ENCODE measurements at places on chromosomes 7 and 10.

GRCh38 chr7:8129318-8129659, 132.7 kb downstream of the ICA1 start:
- no peak for DNase-seq

GRCh38 chr7:124168616-124169015, 135.7 kb upstream of the TMEM229A start:
- no peak for DNase-seq

DNA sequence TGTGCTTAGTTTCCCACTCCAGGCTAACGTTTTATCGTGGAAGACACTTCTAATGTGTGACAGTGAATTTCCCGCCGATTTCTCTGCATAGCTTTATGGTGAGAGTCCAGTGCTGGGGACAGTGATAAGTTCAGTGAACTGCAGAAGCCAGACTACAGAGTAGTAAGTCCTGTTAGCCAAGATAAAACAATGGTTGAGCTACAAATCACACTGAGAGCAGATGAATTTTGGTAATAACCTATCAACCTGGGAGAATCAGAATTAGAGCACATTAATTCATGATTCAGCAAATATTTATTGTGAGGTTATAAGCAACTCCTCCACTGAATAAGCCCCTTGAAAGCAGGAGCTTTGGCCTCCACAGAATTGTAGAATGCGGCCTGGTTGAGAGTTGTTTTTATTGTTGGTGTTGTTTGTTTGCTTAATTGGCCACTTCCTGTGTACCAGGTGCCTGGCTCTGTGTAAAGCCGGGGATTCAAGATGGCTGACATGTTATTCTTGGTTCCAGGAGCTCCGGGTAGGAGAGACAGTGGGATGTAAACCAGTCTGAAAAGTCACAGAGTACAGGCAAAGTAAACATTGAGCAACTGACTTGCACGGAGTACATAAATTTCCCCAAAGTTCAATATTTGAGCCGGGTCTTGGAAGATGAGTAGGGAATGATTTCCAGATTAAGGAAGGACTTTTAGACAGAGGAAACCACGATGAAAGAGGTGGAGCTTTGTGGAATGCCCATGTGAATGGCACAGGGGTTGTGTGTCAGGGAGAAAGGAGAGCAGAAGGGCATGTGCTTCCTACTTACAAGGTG, 112.7 kb downstream of the SNX10 start:
- no peak for DNase-seq

GRCh38 chr7:77247206-77247850, 47.7 kb upstream of the FGL2 start:
- DNase-seq, result peak; percentile 9

GRCh38 chr7:105487579-105488571, 34.2 kb downstream of the PUS7 start:
- peak; percentile 2 for DNase-seq

GRCh38 chr10:89162596-89162995, 44.5 kb downstream of the CH25H start:
- no peak for DNase-seq

GRCh38 chr10:13276749-13277365, 23.0 kb downstream of the PHYH start:
- no peak for DNase-seq

- no peak for DNase-seq
Measured at GRCh38 chr7:22173685-22174573, 183.0 kb downstream of the RAPGEF5 start.

GRCh38 chr10:104689547-104689946, 48.5 kb downstream of the SORCS3 start:
- no peak for DNase-seq

DNA sequence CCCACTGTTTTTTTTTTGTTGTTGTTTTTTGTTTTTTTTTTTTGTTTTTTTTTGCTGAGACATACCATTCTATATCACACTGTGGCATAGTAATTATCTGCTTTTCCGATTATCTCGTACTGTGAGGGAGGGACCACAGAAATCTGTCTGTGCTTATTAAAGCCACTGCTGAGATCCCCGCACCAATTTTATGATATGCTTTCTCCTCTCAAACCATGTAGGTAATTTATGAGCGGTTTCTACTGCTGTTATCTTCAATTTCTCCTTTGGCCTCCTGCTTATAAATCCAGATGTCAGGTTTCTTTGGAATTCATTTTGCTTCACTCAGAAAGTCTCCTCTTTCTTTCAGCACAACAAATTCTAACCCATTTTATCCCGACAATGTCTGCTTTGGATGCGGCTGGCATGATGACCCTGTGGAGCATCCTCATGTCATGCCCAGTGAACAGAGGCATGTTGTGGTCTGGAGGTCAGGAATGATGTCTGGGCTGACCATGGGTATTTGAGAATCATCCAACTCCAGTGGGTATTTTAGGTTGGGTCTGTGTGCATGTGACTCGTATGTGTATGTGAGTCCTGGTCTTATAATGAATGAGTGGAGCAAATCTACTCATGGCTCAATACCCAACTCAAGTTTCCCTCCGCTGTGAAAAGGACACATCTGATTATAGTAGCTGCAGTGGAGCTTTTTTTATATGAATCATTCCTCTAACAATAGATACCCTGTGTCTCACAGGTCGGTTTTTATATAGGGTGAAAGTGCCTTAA, 213.4 kb downstream of the GALNT17 start:
- no peak for DNase-seq

- no peak for DNase-seq
Measured at GRCh38 chr10:8278099-8278498, 223.6 kb downstream of the GATA3 start.

DNA sequence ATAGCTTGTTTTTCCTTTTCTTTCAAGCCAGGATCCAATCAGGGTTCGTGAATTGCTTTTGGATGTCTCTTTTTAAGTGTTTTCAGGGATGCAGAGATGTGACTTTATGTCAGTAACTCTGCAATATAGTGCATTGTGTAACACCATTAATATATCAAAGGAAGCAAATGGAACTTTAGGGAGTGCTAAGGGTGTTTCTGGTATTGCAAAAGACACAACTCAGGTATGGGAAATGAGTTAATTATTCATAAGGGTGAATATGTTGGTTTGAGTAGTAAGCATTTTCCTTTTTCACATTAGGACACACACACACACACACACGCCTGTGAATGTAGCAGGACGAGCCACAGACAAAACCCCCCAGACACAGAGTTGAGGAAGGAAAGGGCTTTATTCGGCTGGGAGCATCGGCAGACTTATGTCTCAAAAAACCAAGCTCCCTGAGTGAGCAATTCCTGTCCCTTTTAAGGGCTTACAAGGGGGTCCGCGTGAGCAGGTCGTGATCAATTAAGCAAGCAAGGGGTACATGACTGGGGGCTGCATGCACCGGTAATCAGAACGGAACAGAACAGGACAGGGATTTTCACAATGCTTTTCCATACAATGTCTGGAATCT, 31.8 kb upstream of the GSDME start:
- DNase-seq, result no peak

DNA sequence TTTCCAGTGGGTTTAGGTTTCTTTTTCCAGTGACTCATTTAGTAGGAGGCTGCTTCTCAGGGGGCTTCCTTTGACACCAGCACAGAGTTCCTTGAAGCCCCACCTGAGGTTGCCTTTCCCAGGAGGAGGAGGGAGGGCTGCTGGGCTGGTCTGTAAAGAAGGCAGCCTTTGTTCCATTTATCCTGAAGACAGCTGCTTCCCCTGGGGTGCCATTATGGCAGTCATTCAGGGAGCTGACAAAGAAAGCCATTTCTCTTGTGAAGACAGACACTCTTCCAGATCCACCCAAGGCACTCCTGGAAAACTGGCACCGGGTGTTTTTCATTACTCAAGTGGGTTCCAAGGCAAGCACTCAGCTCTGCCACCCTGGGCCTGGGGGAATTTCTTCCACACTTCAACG, 54.0 kb downstream of the MTURN start:
- DNase-seq, result no peak

GRCh38 chr7:151757274-151757673, 119.6 kb downstream of the PRKAG2 start:
- no peak for DNase-seq

GRCh38 chr7:147276783-147277370, 1160.3 kb downstream of the CNTNAP2 start:
- no peak for DNase-seq

DNA sequence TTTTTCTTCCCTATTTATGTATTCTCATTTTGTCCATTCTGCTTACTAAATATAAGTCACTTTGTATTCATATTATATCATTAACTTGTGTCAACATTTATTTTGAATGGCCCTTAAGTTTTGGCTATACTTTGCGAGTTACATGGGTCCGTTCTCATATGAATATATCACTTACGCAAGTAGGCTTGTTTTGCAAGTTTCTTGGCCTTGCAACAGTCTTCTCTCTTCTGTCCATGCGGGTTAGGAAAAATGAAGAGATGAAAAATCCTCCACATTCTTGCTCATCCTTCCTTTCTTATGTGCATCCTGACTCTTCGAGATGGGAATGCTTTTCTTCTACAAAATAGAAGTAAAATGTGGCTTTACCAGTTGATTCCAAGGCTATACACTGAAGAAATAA, 82.8 kb downstream of the GPR158 start:
- DNase-seq, result no peak

DNA sequence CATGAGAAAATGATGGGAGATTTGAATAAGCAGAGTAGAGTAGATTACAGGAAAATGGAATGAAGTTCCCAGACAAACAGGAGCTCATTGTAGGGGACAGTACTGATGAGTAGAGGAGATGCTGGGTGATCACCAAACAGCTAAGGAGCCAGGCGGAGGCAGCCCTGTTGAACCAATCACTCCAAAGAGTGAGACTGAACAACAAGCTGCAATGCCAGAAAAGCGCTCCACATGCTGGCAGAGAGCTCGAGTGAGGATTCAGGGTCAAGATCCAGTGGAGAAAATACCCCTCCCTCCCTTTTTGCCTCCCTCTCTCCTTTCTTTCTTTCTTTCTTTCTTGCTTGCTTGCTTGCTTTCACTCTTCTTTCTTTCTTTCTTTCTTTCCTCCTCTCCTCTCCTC, 133.3 kb downstream of the PFKFB3 start:
- DNase-seq, result no peak

GRCh38 chr7:97064972-97065587, 40.4 kb upstream of the DLX5 start:
- no peak for DNase-seq

DNA sequence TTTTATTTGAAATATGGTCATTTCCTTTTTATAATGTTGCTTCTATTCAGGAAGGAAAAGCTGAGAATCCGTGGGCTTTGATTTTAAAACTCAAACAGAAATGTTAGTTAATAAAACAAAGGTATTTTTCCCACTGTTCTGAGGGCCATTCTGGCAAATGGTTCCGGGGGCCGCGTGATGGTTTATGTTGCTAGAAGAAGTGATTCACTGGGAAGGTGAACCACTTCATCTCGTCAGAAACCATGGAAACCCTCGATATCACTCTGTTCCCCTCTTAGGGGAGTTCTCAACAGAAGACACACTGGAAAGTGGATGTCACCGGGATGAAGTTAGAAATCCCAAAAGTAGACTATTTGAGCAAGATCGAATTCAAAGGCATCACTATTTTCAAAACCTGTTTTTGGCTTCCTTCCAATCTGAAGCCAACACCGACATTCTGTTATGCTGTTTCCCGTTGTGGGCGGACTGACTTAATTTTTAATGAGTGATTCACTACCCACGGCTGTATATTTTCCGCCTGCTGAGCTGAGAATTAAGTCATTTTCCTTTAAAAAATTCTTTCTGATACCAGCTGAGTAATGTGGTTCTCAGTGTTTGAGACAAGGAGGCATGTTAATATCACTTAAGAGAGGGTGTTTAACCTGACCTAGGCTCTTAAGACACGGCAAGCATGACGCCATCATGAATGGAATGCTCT, 84.1 kb downstream of the PTPRE start:
- no peak for DNase-seq

GRCh38 chr7:57198801-57199200, 66.6 kb upstream of the ZNF479 start:
- DNase-seq, result no peak

GRCh38 chr10:24277771-24278170, 68.8 kb downstream of the KIAA1217 start:
- no peak for DNase-seq

DNA sequence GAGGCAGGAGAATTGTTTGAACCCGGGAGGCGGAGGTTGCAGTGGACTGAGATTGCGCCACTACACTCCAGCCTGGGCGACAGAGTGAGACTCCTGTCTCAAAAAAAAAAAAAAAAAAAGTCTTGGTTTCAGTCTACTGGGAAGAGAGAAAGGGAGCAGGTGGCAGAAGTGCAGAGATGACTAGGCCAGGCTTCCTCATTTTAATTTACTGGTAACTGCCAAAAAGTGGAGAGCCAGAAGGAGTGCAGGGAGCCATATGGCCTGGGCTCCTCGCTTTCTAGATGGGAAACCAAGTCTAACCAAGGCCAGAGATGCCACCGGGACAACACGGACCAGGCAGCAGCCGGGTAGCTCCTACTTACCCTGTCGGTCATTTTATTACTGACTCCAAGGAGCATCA, 12.2 kb downstream of the SEPHS1 start:
- no peak for DNase-seq

GRCh38 chr10:103889121-103889720, 28.8 kb downstream of the STN1 start:
- DNase-seq, result no peak

- DNase-seq, result no peak
Measured at GRCh38 chr10:125661941-125662515, 20.9 kb downstream of the TEX36 start.

DNA sequence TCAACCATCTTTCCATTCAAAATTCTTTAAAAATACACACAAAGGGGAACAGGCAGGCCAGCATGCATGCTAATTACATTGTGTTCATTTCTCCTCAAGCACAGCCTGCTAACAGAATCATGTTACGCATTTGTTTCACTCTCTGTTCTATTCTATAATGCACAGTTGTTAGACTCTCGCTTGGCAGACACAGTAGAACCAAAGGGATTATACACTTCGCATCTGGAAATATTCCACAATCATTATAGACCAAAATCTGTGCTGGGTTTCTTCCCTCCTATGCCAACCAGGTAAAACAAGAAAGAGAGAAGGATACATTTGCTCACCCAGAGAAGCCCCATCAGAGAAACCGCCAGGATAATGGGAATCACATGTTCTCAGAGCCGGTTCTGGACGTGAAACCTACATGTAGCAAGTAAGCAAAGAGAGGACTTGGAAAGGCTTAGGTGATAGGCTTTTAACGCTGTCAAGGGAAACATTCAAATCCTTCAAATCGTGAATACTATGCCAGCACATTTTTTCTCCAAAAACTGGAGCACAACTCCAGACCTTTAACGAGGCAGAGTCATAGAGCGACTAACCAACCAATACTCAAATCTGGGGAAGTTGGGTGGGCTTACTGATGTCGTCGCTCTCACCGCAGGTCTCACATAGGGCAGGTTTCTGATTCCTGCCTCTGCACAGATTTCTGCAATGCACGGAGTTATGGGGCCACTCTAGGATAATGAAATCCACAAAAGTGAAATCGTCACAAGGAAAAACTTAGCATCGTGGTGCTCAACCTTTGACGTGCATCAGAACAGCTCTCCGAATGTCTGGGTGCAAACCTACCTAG, 380.5 kb upstream of the AUTS2 start:
- peak; percentile 18 for DNase-seq

GRCh38 chr10:80158598-80159127, 26.1 kb downstream of the PLAC9 start:
- peak; percentile 37 for DNase-seq
